ENCODE measurements at places on chromosomes 2 and 18.

DNA sequence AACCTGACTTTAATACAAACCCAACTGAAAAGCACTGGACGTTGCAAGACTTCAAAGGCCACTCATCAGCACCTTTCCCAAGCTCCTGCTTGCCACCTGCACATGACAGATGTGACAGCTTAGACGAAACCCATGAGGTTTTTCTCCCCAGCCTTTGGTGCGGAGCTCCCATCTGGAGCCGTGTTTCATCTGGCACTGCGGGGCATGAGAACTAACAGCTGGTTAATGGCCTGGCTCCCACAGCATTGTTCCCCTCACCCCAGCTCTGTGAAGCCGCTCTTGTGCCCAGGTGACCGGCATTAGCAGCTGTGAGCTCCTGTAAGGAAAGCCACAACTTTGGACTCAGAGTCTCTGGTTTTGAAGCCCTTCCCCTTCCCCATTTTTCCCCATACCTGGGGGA is 50.9 kb downstream of the GALR1 start:
- no peaks in the 10 kb centered on the region for H3K27me3 ChIP-seq
- no peak overlapping the region for H3K4me3 ChIP-seq
- DNase-seq = no peak
- H3K27ac ChIP-seq = no peak overlapping the region
- H3K36me3 ChIP-seq = no peaks in the 10 kb centered on the region

DNA sequence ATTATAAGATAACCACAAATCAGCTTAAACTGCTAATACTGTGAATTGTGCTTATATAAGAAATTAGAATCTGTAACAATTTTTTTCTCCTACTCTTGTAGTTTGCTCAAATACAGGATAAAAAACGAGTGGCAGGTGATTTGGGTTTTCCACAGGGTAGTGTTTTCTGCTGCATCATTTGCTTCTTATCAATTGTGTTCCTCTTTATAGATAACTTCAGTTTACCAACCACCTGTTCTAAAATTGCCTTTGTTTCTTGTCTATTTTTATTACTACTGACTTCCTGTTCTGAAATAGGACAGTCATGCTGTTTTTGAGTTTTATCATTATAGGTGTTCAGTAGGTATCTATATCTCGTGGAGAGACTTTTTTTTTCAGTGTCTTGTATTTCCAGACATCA is 56.9 kb downstream of the MFSD6 start:
- no peak overlapping the region for H3K4me3 ChIP-seq
- no peak overlapping the region for H3K27ac ChIP-seq
- H3K4me1 ChIP-seq = peaks cover 12% of the 10 kb centered on the region
- no peak for DNase-seq

DNA sequence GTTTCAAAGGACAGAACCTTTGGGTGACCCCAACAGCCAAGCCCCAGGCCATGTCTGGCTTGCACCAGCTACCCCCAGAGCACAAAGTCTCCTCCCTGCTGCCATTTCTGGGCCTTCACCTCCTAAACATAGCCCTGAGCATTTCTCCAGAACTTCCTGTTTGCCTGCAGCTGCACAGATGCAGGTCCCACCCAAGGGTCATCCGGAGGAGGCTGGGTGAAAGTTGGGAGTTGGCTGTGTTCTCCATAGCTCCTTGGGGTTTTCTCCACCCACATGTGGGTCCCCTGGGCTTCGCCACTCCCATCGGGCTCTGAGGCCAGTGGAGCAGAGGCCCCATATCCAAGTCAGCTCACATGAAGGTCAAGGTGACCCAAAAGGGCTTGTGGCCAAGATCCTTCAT is 4.3 kb downstream of the TNP1 start:
- H3K4me3 ChIP-seq = no peak overlapping the region
- H3K36me3 ChIP-seq = no peaks in the 10 kb centered on the region
- DNase-seq = no peak
- peaks cover 3% of the 10 kb centered on the region for H3K27me3 ChIP-seq
- peaks cover 21% of the 10 kb centered on the region for H3K4me1 ChIP-seq

- no peak overlapping the region for H3K4me3 ChIP-seq
- H3K36me3 ChIP-seq = no peaks in the 10 kb centered on the region
- H3K27me3 ChIP-seq = no peaks in the 10 kb centered on the region
- DNase-seq = no peak
- no peaks in the 10 kb centered on the region for H3K4me1 ChIP-seq
- no peak overlapping the region for H3K27ac ChIP-seq
Observed at GRCh38 chr2:41500895-41501294, 546.9 kb upstream of the PKDCC start.

- peaks cover 10% of the 10 kb centered on the region for H3K27me3 ChIP-seq
- no peak overlapping the region for H3K27ac ChIP-seq
- H3K4me1 ChIP-seq = peaks cover 13% of the 10 kb centered on the region
- H3K36me3 ChIP-seq = no peaks in the 10 kb centered on the region
- no peak overlapping the region for H3K4me3 ChIP-seq
Observed at GRCh38 chr2:127678991-127679390, 3.7 kb upstream of the LIMS2 start.

DNA sequence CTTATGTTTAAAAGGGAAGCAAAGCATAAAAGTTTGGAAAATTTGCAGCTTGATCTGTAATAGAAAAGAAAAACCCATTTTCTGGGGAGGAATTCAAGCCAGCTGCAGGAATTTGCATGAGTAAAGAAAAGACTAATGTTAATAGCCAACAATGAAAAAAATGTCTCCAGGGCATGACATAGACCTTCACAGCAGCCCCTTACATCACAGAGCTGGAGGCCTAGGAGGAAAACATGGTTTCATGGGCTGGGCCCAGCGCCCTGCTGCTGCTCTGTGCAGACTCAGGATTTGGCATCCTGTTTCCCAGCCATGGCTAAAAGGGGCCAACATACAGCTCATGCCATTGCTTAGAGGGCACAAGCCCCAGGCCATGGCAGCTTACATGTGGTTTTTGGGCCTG is 411.6 kb upstream of the MC4R start:
- H3K27ac ChIP-seq = no peak overlapping the region
- H3K27me3 ChIP-seq = no peaks in the 10 kb centered on the region
- H3K36me3 ChIP-seq = no peaks in the 10 kb centered on the region
- H3K4me1 ChIP-seq = no peaks in the 10 kb centered on the region

- no peaks in the 10 kb centered on the region for H3K36me3 ChIP-seq
- no peaks in the 10 kb centered on the region for H3K27me3 ChIP-seq
- H3K4me1 ChIP-seq = no peaks in the 10 kb centered on the region
- no peak for DNase-seq
- no peak overlapping the region for H3K27ac ChIP-seq
Observed at GRCh38 chr2:6883448-6884122, 6.0 kb downstream of the RSAD2 start.

DNA sequence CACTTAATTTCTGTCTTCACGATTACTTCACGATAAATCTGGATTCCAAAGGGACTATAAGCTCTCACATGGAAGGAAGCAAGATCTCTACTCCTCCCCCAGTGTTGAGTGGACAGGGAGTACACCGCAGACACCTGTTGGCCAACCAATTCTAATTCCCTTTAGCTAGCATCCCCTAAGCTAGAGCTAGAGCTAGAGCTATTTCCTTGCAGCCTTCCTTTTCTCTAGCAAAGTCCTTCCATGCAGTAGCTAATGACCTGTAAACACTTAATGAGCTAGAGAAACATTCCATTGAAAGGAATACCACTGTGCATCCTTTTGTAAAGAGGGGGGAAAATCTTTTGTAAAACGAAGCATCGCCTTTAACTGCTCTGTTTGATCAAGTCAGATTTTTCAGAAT is 56.5 kb downstream of the BCL11A start:
- H3K4me3 ChIP-seq = no peak overlapping the region
- DNase-seq = no peak
- no peak overlapping the region for H3K27ac ChIP-seq
- H3K4me1 ChIP-seq = peaks cover 3% of the 10 kb centered on the region
- no peaks in the 10 kb centered on the region for H3K27me3 ChIP-seq
